ENCODE measurements at places on chromosomes 2 and 18.

- DNase-seq = peak; percentile 58
Measured at GRCh38 chr2:65057391-65058052, 1.3 kb downstream of the CEP68 start.

- DNase-seq = no peak
Measured at GRCh38 chr2:47033102-47033880, 117.7 kb upstream of the MCFD2 start.

- no peak for DNase-seq
Measured at GRCh38 chr2:41972179-41972578, 75.6 kb upstream of the PKDCC start.

GRCh38 chr2:44771522-44771921 lies 170.0 kb upstream of the SIX3 start:
- no peak for DNase-seq

DNA sequence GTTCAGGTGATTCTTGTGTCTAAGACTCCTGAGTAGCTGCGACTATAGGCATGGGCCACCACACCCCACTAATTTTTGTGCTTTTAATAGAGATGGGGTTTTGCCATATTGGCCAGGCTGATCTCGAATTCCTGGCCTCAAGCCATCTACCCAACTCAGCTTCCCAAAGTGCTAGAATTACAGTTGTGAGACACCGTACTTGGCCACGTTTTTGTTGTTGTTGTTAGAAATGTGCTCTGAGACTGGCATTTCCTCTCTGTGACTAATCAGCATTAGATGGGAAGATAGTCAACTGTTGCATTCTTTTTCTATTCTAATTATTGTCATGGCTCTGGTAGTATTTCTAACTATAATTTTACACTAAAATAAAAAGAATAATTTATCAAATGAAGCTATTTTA lies 191.7 kb downstream of the CAMKMT start:
- no peak for DNase-seq

DNA sequence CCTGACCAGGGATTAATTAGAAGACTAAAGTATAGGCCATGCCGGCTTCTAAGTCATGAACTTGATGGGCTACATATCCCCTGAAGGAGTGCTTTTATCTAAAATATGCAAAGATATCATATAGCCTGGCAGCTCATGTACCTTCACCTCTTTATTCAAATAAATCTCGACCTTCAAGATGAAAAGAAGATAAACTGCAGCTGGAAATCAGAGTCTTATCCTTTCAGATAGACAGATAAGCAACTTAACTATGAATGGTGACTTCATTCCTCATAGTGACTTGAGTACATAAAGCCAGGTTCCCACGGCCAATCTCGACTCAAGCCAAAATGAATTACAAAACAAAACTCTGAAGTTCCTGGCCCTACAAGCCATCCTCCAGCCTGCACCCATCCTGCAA lies 165.3 kb upstream of the KLHL29 start:
- no peak for DNase-seq

DNA sequence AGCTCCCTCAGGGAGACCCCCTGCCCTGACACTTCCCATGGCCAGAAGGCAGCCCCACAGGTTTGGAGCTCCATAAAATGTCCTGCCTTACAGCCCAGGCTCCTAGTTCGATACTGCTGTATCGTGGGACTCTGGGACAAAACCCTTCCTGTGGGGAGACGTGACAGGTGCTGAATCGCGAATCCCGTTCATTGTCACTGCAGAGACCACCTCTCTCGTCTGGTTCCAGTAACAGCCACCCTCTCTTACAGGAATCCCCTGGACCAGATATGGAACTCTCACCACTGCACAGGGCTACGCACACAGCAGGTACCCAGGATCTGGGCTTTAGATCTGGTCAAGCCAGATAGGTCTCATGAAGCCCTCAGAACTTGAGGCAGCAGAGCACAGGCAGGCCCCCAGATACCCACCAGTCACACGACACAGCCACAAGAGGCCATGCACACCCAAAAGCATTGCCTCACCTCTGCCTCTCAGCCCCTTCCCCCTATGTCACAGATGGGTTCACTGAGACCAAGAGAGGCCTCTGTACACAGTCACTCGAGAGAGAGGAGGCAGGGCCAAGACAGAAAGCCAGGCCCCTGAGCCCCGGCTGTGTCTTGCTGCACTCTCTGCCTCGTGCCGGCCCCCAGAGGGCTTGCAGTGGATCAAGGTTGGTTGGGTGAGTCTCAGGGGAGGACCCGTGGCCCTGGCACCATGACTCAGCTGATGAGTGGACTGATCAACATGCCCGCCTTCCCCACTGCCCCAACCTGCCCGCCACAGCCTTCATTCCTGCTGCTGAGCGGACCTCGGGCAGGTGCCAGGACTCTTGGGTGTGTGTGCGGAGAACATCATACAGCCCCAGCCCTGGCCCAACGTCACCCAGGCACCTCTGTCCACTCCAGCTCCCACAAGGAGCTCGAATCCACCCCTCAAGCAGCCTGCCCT lies 7.6 kb downstream of the SDC1 start:
- DNase-seq = no peak

- DNase-seq = no peak
Measured at GRCh38 chr18:53864770-53865169, 359.7 kb downstream of the MBD2 start.

DNA sequence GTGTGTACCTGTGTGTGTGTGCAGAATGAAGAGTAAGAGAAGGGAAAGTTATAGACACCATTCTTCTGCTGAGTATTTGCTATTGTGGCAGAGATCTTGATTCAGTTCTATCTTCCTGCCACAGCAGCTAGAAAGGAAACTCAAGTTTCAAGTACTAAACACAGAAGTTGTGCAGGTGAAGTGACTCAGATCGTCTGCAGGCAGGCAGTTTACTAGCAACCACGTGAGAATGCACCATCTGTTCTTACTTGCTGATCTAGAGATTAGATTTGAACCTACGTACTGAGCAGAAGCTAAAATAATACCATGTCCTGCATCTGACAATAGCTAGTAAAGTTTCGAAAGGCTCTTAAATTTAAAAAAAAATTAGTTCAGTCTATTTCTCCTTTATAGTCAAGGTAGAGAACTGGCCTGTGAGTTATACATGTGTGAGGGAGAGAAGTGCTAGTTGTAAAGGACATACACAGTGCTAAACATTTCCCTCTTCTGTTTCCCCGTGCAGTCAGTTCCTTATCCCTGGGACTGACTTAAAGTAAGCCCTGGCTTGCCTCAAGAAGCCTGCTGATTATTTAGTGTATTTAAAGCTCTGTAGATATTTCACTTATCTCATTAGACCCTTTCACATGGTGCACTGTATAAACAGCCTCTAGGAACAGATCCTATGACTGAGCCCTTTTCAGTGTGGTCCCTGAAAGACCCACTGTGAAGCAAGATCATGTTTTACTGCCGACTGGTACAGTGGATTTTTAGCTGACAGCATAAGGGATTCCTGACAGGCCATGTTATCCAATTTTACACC lies 45.0 kb downstream of the SLC38A11 start:
- no peak for DNase-seq

DNA sequence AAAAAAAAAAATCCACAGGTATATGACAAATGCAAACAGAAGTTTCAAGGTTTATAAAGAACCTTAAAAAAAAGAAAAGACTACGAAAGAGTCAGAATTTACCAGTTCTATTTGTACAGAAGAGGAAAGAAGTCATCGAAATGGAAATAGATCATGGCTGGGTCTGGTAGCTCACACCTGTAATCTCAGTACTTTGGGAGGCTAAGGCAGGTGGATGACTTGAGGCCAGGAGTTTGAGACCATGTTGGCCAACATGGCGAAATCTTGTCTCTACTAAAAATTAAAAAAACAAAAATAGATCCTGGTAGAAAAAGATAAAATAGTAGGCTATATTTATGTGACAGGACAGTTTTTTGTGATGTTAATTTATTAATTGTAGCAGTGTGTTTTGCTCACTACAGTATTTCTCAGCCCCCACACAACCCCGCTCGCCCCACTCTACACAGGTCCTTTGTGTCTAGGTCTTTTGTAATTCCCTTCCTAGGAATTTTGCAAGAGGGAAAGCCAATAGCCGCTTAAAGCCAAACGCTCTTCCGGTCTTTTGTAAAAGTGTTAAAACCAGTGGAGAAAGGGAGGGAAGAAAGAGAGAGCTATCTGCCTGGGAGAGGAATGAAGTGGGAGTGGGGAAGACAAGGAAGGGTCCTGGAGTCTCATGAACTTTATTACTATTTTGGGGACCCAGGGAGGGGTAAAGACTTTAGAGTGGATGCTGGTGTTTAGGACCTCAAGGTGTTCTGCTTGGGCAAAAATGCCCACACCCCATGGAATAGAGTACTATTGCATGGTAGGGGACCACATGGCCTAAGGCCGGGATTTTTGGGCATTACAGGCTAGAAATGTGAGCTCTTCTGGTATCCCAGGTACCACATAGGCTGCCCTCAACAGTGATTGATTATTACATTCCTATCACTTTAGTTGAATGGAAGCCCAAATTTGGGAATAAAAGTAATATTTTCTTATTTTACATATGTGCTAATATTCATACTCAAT lies 59.4 kb upstream of the XPO1 start:
- DNase-seq = no peak

GRCh38 chr2:11764359-11764758 lies 17.9 kb downstream of the LPIN1 start:
- no peak for DNase-seq

DNA sequence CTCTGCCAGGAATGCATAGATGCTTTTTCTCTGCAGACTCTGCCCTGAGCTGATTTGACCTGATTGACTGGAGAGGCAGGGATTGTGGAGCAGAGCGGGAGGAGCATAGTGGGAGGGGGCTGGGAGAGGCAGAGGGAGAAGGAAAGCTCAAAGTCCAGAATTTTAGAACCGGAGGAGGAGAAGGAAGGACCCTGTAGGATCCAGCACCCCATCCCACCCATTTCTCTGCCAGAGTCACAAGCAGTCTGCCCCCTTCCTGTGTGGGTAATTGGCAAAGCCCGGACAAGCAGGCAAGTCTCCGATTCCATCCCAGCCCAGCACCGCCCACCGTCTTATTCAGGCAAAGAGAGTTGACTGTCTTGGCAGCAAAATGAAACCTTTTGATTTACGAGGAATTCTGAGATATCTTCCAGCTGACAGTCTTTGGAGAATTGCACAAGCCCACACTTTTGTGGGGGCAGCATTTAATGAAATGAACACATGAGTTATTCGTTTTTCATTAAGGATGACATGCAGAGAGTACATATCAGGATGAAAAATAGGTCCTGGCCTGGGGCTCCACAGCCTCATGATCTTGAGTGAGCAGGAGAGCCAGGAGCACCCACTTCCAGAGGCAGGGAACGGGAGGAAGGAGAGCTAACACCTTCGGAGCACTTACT lies 103.1 kb downstream of the MCFD2 start:
- DNase-seq = no peak

DNA sequence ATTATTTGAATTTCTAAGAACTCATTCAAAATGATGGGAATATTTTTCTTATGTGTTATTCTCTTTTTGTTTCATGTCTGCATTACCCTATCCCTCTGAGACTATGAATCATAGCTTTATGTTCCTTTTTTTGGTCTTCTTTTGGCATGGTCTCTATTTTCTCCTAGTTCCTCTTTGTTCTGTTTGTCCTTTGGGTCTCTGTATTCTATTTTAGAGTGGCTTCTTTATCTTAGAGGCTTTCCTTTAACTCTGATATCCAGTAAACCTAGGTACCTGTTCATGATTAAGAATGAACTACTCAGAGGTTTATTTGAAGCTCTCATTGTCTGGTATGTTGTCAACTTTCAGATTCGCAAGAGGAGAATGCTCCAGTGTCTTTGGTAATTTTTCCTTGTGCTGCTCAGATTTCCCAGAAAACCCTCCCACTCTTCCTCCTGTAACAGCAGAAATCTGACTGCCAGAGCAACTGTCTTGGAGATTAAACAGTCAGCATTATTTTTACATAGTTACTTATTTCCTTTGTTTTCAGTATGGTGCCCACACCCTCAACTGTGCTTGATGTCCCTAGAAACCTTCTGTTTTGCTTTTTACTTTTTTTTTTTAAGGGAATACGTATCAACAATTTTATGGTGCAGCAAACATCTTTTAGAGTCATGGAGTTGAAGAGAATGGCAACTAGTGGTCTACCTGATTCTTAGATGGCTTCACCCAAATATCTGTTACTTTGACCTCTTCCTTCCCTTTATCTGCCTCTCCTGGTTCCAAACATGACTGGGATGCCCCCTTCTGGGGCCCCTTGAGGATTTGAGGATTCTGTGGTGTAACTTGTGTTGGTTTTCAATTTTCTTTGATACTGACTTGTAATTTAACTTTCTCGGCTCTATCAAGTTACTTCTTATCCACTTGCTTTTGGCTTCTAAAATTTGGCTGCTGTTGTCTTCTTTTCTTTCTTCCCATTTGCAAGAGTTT lies 92.0 kb downstream of the DPP10 start:
- DNase-seq = no peak

- DNase-seq = peak; percentile 30
Measured at GRCh38 chr2:147331790-147332419, 512.9 kb upstream of the ACVR2A start.

DNA sequence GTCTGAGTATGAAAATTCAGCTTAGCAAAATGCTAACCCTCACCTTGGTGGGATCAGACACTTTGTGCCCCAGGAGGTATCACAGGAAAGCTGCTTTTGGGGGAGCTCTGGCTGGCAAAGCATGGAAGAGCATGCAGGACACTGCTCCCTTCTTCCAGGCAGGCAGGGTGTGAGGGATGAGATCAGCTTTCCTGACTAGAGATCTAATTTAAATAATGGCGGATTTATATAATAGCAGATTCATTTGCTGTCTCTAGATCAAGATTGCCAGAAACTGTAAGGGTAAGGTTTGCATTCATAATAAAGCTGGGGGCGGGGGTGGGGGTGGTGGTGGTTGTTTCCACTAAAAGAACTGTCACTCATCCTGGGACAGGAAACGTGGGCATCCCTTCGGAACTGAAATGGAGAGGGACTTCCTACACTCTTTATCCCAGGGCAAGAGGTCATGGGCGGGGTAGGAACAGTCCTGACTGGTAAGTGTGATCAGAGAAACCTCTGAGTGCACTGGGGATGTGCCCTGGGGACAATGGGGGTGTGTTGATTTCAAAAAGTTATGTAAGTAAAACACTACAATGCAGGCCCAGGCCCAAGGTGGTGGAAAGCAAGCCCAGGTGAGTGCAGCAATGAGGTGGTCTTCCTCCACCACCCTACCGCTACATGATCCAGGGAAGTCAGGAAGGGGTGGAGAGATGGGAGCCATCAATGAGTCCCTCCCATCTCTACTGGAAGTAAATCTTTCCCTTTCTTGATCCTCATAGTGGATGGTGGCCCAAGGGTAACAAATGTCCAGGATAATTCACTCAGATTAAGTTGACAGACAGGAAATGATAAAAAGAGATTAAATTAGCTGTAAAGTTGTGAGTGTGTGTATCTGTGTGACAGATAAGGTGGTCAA lies 171.4 kb upstream of the SERPINE2 start:
- no peak for DNase-seq

- DNase-seq = no peak
Measured at GRCh38 chr18:36536426-36536825, 238.9 kb downstream of the FHOD3 start.

Data from activated naive CD4-positive, alpha-beta T cell treated with anti-CD3 and anti-CD28 coated beads, Interleukin-2, amount 50 U/mL, for 16 hours (primary cell).